ENCODE measurements at places on chromosomes 7 and 10.

- DNase-seq = no peak
Measured at GRCh38 chr10:118216571-118217170, 125.5 kb downstream of the FAM204A start.

GRCh38 chr7:77894574-77895091, 96.1 kb downstream of the PHTF2 start:
- no peak for DNase-seq

DNA sequence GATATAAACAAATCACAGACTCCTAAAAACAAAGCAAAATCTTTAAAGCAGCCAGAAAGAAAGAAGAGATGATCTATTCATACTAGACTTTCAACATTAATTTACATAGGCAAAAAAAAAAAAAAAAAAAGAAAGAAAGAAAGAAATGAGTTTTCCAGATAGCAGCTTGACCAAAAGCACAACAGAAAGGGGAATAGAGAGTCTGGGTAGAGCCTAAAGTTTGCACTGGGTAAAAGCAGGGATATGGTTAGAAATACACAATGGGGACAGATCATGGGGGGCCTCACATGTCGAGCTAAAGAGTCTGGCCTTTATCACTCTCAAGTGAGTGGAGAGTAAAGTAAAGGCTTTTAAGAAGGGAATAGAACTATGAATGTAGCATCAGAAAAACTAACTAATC, 169.8 kb downstream of the SGMS1 start:
- DNase-seq = no peak

GRCh38 chr7:155454183-155455112, 3.5 kb upstream of the EN2 start:
- no peak for DNase-seq

DNA sequence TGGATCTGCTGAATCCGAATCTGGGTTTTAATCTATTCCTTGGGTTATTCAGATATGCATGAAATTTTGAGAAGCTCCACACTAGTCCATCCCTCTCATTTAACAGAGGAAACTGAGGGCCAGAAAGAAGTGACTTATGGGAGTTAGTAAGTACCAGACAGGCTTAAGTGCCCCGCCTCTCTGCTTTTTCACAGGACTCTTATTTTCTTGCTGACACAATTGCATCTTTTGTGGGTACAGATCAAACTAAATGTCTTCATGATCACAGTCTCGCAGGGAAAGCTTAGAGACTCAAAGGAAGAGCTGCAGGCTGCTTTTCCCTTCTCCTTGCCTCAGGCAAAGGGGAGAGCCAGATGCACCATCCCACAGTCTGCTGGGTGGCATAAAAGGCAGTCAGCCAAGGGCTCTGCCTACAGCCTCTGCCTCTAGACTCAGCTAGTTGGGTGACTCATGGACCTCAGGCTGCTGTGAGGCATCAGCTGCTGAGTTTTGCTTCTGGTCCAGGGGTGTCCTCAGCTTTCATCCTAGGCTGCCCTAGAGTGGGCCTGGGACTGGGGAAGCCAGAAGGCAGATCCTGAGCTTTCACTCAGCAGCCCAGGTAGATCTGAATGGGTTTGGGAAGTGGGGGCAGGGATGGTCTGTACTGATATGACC, 11.6 kb downstream of the GOLGA7B start:
- peak; percentile 81 for DNase-seq

- no peak for DNase-seq
Measured at GRCh38 chr7:27166531-27167505, 1.5 kb upstream of the HOXA9 start.

- no peak for DNase-seq
Measured at GRCh38 chr10:105545101-105545500, 904.0 kb downstream of the SORCS3 start.

DNA sequence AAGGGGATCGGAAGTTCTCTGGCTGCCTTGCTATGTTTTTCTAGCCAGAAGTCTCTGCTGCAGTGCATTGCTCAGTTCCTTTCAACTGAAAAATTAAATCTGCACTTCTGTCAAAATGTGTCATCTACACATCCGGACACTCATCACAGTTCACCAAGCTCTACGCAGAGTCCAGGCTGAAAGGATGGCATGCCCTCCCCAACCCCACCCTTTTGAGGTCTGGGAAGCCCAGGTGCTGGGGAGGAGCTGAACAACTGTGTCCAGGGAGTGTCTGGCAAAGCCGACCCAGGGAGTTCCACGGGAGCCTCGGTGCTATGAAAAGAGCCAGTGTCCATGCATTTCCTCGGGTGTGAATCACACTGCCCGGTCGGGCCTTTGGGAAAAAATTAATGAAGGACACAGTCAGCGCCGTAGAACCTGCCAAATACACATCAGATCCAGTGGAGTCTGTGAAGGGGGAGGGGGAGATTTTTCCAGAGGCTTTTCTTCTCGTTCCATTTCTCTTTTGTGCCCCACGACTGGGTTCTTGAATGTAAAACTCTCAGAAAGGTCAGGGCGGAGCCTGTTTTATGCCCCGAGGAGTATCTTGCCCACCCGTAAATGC, 757 bp upstream of the PALS2 start:
- DNase-seq = peak; percentile 40

GRCh38 chr10:71225291-71226058, 13.1 kb downstream of the UNC5B start:
- no peak for DNase-seq

DNA sequence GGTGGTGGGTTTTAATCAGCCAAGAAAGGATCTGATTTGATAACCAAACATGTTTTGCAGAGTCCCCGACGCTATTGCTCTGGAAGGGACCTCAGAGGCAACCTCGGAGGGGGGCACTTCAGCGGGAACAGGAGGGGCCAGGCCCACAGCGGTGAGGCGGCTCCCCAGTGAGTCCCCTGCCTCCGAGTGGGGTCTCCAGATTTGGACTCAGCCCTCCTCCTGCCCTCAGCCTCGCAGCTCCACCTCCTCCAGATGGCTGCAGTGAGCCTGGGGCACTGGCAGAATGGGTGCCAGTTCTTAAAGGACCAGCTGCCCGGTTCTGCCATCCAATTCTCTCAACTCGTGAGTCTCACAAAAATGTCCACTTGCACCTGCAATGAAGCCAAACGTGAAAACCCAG, 61.0 kb upstream of the NANOS1 start:
- DNase-seq = no peak

GRCh38 chr7:150323682-150324372, 482 bp upstream of the ACTR3C start:
- DNase-seq = no peak

GRCh38 chr10:61985715-61986114, 84.2 kb downstream of the ARID5B start:
- no peak for DNase-seq

GRCh38 chr10:59779756-59780533, 26.7 kb upstream of the MRLN start:
- DNase-seq = no peak
